ENCODE measurements at places on chromosomes 2 and 18. TPM values are rescaled to one million over a fixed set of nuclear protein-coding genes. Genes with fewer than 3 reads are reported as not detected.

DNA sequence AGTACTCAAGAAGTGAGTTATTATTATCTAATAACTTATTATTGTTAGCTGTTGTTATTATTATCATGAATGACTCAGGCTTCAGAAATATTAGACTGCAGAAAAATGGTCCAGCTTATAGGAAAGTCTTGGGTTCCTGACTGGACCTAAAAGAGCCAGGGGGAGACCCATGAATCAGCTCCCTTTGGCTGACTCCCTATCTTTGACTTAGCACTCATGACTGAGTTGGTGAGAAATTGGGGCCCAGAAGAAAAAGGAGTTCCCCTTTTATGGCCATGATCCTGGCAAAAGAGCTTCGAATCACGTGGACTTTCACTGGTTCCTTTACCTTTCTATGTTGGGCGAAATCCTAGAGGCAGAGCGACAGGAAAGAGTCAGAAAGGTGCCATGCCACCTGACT, 145.8 kb downstream of the MYO3B start:
- DNase-seq: no peak

- DNase-seq: no peak
Measured at GRCh38 chr2:78035804-78036203, 513.6 kb upstream of the LRRTM4 start.

GRCh38 chr18:2337552-2338141, 233.7 kb downstream of the METTL4 start:
- no peak for DNase-seq

DNA sequence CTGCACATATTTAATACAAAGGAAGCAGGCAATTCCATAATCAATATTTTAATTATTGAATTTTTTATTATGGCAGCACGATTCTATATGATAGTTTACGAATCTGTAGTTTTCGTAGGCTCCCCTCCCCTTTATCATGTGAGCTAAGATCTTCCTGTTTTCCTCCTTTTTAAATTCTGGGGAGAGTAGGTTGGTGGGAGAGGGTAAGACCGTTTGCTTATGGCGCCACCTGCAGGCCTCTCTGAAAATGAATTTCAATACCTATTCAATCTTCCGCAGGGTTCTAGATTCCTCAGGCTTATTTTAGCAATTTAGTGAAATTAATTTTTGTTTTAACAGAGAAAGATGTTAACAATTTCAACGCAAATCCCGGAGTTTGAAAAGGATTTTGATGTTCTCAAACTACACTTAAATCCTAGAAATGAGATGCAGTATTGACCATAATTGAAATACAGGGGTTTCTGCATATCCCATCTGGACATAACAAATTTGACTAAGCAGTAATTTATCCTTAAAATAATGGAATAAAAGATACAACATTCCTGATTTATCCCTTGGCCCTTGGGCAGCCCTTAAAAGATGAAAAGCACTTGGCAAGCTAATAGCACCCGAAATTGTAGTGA, 12.8 kb upstream of the GBX2 start:
- no peak for DNase-seq

CABYR gene
- total RNA-seq: 0.51 TPM

CHST9 gene
- 3.2 TPM for total RNA-seq
